ENCODE measurements at places on chromosomes 4 and X. TPM values are rescaled to one million over a fixed set of nuclear protein-coding genes. Genes with fewer than 3 reads are reported as not detected.
A peak's percentile ranks its signal among the peaks of the same experiment; 100 is the strongest.

Gene ADH7
- not detected for total RNA-seq

Gene TMEM271
- total RNA-seq = not detected

Gene PLAC1
- 0.37 TPM for total RNA-seq

Gene ARMCX4
- total RNA-seq = 0.25 TPM

Gene F11
- not detected for total RNA-seq

Gene FATE1
- 0.49 TPM for total RNA-seq

Gene HCCS
- 48.6 TPM for total RNA-seq

Gene CTAG1A
- not detected for total RNA-seq

GRCh38 chr4:68324519-68325262 lies 25.2 kb downstream of the YTHDC1 start:
- DNase-seq = no peak

DNA sequence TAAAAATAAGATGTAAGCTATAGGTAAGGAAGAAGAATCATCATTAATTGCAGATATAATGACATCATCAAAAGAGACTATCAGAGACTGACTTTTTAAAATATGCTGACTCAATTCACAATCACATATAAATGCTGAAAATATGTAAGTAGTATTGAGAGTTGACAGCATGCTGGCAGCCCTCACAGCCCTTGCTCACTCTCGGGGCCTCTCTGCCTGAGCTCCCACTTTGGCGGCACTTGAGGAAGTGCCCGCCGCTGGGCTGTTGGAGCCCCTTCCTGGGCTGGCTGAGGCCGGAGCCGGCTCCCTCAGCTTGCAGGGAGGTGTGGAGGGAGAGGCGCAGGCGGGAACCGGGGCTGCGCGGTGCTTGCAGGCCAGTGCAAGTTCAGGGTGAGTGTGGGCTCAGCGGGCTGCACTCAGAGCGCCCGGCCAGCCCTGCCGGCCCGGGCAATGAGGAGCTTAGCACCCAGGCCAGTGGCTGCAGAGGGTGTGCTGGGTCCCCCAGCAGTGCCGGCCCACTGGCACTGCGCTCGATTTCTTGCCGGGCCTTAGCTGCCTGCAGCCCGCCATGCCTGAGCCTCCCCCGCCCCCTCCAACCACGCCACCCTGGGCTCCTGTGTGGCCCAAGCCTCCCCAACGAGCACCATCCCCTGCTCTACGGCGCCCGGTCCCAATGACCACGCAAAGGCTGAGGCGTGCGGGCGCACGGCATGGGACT lies 68.9 kb downstream of the RAB28 start:
- no peak for DNase-seq

DNA sequence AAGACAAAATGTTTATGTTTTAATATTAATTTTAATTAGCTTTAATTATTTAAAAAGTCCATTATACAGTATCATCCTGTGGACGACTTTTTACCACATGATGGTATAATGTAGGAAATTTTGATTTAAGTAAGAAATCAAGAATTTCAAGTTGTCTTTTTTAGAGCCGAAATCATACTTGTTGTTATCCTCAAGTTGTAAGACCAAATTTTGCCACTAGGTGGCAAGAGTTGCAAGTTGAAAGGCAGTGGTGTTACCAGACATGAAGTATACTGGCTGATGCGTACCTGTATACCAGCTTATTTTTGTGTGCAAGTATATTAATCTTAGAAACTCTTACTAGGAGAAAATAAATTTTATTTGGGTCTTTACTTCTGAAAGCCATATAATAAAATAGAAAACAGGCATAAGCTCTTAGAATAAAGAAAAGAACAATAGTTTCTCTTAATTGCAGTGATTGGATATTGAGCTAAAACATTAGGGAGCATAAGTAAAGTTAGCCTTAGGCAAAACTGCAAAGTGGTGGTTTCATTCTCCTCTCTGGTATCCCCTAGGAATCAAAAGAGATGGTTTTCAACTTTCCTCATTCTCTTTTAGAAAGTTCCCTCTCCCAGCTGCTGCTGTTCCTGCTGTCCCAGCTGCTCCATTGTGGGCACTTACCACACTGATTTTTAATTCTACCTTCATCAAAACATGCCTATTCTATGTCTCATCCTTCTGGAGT lies 118.0 kb upstream of the WDFY3 start:
- peak; percentile 65 for DNase-seq

DNA sequence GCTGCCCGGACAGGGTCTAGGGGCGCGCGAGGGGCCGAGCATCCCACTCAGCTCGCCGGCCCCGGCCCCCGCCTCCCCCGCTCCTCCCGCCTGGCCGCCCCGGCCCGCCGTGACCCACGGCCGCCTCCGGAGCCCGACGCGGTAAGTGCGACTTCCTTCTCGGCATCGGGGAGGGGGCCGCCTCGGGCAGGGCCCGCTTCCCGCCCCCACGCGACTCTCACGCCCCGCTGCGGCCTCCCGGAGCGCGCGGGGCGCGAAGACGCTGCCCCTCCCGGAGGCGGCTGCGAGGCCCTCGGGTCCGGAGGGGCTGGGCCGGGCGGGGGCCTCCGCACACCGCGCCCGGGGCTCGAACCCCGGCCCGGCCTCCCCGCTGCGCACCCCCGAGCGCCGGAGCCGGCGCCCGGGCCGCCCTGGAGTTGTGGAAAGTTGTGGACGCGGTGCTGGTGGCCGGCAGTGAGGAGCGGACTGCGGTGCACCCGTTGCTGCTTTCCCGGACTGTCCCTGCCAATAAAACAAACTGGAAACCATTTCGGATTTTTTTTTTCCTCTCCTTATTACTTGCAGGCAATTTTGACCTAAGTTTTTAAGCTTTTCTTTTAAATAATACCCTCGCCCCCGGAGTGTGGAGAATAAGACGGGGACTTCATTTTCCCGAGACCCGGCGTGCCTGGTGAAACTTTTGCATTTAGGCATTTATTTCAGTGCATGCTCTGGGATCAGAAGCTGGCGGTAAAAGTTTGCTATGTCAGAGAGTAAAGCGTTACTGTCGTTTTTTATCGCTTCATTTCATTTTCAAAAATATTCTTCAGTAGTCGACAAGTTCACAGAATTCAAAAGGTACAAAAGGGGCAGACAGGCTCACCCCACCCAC lies 13.0 kb upstream of the TMEM156 start:
- DNase-seq = peak; percentile 46

DNA sequence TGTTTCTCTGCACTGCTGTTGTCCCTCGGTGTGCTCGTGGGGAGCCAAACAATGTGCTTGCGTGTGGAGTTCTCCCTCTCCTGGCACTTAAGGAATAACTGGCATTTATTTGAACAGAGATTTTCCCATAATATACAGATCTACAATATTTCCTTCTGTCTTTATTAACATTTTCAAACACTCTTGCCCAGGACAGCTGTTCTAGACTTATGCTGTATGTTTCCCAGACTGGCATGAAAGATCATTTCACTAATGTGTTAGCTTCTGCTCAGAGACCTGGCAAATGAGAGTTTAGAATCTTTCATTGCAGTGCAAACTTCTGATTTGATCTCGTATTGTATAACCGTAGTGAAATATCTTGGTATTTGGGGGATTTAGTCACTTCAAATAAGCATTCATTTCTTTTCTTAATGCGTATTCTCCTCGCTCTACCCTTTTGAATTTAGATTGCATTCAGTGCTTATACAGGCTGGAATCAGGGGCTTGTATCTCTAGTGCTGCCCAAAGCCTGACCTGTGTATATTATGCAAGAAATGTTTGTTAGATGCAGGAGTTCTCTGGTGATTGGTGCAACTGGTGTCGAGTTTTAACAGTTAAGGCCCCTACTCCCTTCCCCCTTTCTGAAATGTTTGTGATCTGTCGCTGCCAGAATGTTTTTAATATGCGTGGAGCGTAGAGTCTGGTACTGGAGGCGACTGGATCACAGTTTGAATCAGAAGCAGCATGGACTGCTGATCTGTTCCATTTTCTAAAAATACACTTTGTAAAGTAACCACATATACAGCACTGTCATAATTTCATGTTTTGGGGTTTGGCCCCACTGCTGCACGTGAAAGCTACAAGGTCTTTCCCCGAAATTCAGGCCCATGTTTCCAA lies 326.3 kb downstream of the ARHGAP10 start:
- DNase-seq = no peak

- DNase-seq = peak; percentile 45
Measured at GRCh38 chr4:33696586-33696985, 2547.7 kb downstream of the ARAP2 start.

GRCh38 chr4:40736910-40737309 lies 12.8 kb upstream of the NSUN7 start:
- DNase-seq = peak; percentile 60

DNA sequence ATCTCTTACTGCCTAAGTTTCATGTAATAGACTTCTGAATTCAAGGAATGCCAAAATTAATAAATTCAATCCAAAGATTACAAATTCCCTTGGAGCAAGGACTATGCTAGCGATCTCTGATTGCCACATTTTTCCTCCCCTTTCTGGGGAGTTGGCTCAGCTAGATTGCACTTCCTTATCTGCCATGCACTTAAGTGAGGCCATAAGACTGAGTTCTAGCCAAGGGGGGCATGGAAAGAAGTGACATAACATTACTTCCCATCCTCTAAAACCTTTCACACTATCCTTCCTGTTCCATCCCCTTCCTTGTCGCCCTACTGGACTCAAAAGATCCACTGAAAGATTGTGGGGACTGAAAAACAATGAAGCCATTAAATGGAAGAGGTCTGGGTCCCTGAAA lies 53.8 kb upstream of the TXK start:
- no peak for DNase-seq

DNA sequence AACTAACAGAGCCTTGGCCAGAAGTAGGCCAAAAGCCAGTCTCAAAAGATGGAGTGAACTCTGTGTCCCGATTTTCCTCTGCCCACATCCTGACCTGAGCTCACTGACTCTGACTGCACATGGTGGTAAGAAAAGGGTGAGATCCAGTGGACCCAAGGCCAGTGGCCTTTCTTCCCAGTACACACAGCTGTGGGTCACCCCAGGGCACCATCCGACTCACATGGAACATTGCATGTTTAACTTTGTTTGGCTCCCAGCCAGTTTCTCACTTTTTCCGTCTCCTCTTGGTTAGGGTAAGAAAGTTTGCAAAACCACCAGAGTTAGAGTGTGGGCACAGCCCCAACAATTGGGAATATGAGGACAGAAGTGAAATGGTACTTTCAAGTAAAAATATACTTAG lies 69.8 kb downstream of the GAB1 start:
- DNase-seq = peak; percentile 88

DNA sequence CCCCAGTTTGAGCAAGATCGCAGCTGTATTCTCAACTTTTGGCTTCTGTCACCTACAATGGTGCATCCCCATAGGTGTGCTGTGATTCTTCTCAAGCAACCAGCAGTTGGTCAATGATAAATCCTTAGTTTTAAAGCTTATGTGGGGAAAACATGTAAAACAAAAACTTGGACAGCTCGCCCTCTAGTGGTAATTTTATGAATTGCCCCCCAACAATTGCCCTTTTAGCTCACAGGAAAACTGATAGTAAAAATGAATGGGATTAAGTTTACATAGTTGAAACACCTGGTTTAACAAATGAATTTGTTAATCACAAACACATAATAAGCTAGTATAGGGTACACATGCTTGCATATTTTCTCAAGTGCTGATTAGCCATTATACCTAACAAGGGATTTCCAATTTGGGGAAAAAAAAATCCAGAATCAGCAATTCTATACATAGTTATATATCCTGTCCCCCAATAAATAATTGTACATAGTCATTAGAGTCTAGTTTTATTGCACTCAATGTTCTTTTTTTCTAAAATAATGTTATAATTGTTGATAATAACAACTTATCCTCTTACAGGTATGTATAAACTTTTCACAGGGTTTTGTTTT lies 30.1 kb downstream of the TEX13A start:
- DNase-seq = peak; percentile 8

DNA sequence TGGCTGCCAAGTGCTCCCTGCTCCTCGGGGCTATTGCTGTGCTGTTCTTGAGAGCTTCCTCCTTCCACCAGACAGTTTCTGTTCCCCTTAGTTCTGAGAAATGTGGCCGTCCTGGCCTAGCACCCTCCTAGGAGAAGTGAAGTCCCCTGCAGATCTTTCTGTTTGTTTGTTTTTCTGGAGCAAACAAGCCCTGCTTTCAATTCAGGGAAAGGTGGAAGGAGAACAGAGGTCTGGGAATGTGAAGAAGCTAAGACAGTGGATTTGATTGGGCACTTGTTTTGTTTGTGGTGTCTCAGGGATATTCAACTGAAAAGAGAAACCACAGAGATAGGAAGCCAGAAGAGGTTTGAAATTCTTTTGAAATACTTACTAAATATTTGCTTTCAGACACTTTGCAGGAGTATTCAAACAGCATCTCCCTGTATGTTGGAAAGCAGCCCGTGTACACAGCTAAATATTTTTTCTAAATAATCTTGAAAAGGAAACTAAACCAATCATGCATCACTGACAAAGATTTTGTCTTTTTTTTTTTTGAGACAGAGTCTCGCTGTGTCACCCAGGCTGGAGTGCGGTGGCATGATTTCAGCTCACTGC lies 36.5 kb upstream of the PPM1K start:
- peak; percentile 62 for DNase-seq

DNA sequence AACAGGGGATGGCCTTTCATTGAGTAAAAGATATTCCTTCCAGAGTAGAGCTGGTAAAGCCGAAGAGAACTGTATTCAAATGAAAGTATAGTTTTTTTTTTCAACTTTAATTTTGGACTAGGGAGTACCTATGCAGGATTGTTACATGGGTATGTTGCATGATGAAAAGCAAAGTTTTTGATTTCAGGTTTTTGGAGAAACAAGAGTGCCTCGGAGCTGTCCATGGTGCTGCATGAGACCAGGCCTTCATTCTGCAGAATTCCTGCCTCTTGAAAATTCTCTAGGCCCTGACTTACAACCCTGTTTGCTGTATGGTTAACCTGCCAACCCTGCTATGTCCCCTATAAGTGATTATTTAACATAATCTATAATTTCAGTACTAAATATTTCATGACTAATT lies 1065.7 kb upstream of the FTHL17 start:
- peak; percentile 1 for DNase-seq

All from M059J (cell line).